Activated naive CD4-positive, alpha-beta T cell treated with anti-CD3 and anti-CD28 coated beads for 36 hours (primary cell): ENCODE measurements at places on chromosomes 5 and 9. TPM values are rescaled to one million over a fixed set of nuclear protein-coding genes. Genes with fewer than 3 reads are reported as not detected.

DNA sequence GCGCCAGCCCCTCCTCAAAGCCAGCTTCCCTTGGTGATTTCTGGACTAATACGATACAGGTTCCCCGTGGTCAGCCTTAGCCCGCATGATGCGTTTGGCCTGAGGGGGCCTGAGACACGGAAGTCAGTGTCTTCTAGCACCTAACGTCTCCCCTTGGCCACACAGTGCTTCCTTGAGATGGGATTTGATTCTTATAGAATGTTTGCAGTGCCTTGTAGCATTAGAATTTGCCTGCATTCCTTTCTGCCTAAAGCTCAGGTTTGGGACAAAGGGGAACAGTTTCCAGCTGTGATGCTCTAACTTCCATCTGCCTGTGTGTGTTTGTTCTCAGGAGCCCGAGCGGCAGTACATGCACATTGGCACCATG lies 34.4 kb downstream of the CFAP90 start:
- DNase-seq, result no peak

DNA sequence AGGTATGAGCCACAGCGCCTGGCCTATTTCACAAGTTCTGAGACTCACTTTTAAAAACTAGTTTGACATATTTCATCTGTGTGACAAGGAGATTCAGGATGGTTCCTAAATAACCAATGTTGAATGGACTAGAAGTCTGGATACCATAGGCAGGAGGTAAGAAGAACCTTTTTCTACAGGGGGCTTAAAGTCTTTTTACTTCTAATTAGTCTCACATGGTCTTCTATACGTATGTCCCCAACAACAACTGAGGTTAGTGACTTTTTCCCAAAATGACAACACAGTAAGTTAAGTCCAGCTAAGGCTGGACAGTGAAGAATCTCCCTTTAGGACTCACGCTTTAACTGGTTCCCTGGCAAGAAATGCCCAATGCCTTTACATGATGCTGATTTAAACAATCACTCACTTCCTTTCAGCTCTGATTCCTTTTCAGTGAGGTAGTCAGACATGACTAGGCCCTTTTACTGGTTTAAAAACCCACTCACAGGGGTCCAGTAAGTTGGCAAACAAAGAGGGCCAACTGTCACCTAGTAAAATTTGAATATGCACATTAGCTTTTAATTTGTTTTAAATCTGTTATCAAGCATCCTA lies 12.1 kb upstream of the HAUS6 start:
- DNase-seq, result no peak

DNA sequence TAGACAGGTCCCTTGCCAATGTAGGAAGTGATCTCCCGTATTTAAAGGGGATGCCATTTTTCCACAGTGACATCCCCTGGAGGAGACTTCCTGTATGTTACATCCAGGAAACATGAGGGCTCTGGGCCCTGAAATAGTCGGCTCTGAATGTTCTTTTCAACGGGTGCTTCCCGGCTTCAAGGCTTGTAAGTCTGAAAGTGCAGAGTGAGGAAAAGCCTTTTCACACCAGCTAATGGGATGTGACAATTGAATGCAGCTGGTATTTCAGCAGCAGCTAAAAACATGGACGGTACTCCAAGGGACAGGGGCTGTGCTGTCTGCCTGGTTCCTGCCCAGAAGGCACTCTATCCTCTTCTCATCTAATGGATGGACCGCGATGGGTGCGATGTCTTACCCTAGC lies 1.4 kb downstream of the IL9 start:
- DNase-seq, result no peak

GRCh38 chr9:68495247-68495646 lies 45.4 kb downstream of the TMEM252 start:
- DNase-seq, result no peak

GRCh38 chr5:132901730-132902129 lies 28.3 kb downstream of the LEAP2 start:
- DNase-seq, result no peak

- DNase-seq, result no peak
These were observed 21.1 kb downstream of the PSMB7 start for GRCh38 chr9:124394167-124394566.

DNA sequence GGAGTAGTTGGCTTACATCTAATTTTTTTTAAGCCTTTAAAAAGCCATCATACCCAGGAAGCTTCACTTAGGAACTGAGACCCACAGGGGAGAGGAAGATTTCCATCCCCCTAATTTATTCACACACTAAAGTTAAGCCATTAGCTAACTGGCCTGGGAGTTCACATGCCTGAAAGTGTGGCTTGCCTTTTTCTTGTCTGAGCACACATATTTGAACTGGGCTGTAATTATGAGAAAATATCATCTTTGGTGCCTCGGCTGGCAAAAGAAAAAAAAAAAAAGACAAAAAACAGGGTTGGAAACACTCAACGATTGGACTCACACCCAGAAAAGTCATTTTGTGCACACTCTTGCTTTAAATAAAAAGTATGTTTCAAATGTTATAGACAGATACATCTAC lies 847.3 kb downstream of the MAT2B start:
- no peak for DNase-seq

DNA sequence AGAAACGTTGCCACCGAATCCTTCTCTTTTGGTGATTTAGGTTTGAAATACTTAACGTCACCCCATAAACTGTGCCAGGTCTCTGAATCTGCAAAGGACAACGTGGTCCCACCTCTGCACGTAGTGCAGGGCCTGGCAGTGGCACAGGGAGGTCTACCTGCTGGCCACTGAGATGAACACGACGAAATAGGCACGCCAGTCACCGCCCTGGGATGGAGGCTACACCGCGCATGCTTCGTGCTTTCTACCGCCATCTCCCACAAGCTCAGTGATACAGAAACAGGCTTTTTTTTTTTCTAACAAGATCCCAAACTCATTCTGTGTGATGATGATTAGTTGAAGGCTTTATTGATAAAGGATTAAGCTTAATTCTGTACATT lies 140.0 kb upstream of the RAPGEF1 start:
- no peak for DNase-seq

GRCh38 chr9:22203371-22204138 lies 194.4 kb upstream of the CDKN2B start:
- DNase-seq, result no peak

- DNase-seq, result no peak
These were observed 239.2 kb downstream of the DOCK8 start for GRCh38 chr9:453832-454231.

DNA sequence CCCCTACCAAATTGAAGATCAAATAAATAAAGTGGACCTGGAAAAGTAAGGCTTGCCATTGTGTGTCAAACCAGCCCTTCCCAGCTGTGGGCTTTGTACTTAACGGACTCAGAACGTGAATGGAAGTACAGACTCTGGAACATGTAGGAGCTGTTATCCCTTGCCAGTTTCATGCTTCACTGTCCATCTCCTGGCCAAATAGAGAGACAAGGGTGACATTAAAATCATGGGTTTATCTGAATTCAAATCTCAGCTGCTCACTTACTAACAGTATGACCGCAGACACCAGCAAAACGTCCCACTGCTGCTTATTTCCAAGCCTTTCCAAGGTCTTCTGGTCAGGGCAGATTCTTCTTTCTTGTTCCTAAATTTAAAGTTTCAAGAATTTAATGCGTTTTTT lies 52.2 kb downstream of the EXOSC2 start:
- no peak for DNase-seq

DNA sequence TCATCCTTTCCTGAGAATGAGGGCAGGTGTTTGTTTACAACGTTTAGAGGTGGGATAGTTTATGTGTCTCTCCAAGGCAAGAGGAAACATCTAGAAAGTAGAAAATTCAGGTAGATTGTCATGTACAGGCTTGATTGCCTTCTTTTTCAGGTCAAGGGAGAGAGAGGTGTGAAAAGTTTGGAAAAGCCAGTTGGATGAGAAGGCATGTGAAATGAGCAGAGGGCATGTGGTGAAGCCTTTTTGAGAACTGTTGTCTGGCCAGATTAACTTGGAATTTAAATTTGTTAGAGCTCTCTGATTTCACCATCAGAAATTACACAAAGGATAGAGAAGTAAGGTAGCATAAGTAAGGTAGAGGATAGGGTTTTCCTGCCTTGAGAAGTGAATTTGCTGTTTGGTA lies 74.6 kb downstream of the SNX24 start:
- DNase-seq, result no peak

DNA sequence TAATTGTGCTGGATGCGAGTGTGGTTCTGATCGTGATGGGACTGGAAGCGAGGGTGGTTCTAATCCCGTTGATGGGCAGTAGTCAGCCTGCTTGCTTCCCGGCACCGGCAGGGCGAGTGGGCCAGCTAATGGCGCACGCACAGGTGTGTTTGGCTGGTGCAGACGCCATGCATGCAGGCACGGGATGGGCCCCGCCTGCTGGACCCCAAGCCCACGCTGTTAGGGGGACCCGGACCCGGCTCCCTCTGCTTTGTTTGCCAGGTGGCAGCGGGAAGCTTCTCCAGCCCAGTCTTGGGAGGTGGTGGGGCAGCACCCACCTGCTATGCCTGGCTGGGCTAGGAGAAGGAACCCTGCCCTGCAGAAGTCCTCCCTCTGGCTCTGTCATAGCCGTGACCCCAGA lies 70.3 kb downstream of the VAV2 start:
- DNase-seq, result no peak

GRCh38 chr5:172535108-172535445 lies 80.8 kb upstream of the SH3PXD2B start:
- no peak for DNase-seq

- DNase-seq, result no peak
These were observed 225.2 kb downstream of the NPR3 start for GRCh38 chr5:32936329-32936728.

DNA sequence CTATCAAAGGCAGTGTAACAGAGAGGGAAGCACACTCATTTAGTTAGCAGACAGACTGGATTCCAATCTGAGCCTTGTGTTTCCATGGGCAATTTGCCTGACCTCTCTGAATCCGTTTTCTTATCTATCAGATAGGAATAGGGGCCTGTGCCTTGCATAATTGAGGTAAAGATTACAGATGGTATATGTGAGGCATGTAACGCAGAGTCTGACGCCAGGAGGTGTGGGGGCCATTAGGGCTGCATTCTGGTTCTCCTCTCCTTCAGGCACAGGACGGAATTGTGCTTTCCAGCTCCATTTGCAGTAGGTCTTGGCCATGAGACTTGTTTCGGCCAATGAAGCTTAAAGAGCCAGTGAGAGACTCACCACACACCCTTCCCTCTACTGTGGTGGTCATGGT lies 97.6 kb downstream of the FRMD3 start:
- DNase-seq, result no peak

DNA sequence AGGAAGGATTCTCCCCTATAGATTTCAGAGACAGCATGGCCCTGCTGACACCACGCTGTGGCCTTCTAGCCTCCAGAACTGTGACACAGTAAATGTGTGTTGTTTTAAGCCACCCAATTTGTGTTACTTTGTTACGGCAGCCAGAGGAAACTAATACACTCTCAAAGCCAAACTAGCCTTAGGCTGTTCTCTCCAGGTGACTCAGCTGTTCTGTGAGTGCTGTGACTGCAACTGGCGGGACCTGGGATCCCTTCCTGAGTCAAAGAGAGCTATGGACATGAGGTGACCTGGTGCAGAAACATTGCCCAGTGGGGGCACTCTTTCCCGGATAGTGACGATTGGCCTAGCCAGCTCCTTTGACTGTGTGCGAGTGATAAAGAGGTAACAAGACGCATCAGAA lies 14.0 kb upstream of the MLANA start:
- no peak for DNase-seq

- no peak for DNase-seq
These were observed 46.6 kb downstream of the ADAMTSL1 start for GRCh38 chr9:18520416-18521047.

- no peak for DNase-seq
These were observed 98.7 kb downstream of the PDE8B start for GRCh38 chr5:77309140-77309539.

DNA sequence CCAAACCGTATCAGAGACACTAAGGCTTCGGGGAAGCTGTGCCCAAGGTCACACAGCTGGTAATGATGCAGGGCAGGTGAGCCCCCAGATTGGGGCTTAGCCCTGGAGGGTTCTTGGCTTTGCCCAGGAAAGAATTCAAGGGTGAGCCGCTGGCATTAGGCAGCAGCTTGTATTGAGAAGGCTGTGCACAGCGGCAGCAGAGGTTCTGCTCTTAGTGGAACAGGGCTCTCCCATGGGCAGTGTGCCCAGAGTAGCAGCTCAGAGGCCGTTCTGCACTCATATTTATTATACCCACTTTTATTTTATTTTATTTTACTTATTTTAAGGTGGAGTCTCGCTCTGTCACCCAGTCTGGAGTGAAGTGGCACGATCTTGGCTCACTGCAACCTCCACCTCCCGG lies 85.8 kb upstream of the IER5L start:
- no peak for DNase-seq

GRCh38 chr9:20989923-20990341 lies 41.5 kb downstream of the HACD4 start:
- DNase-seq, result no peak

GRCh38 chr9:130589754-130590153 lies 10.4 kb downstream of the FUBP3 start:
- DNase-seq, result no peak

GRCh38 chr5:98604721-98605425 lies 168.6 kb upstream of the RGMB start:
- no peak for DNase-seq

DNA sequence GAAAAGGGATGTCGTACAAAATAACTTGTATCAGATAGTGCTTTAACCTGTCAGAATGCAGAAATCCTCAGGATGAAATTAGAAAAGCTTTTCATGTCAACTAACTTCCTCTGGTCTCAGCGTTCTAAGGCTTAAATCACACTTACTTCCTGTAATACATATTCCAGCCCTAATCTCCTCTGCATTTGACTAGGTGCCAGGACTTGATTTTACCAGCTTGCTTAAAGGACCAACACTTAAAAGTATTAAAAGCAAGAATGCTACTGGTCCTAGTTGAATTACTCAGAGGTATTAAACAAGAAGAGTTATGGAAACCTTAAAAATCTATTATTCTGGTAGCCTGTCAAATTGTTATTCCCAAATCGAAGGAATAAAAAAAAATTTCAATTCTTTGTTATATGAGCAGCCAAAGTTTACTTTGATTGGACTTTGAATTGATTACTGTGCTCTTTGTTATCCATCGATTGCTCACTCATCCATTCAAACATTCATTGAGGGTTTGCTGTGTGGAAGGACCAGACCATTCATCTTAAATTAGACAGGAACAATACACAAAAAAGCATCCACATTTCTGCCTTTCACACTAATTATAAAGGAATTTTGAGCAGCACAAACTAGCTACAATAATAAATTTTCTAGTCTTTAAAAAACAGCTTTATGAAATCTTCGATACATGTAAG lies 108.7 kb downstream of the MUSK start:
- DNase-seq, result no peak

DNA sequence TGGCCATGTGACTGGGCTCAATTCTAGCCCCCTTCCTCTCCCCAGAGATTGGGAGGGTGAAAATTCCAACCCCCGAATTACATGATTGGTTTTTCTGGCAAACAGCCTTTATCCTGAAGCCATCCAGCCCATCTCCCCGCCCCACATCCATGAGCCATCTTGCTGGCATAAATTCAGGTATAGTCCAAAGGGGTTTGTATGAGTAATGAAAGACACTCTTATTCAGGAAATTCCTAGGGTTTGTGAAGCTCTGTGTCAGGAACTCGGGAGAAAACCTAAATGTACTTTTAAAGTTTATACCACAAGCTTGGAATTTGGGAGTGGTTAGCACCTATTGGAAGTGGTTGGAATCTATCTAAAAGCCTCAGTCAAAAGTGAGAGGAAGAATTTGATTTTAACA lies 80.6 kb upstream of the SIMC1 start:
- DNase-seq, result no peak

Gene SARDH
- total RNA-seq, result 7.7 TPM

Gene TMEM174
- not detected for total RNA-seq

Gene CXCL14
- total RNA-seq, result not detected

Gene PDE6A
- total RNA-seq, result not detected

Gene CARTPT
- total RNA-seq, result not detected

Gene ENC1
- 0.86 TPM for total RNA-seq

Gene AK8
- total RNA-seq, result not detected
